Stimulated activated CD4-positive, alpha-beta T cell treated with anti-CD3 and anti-CD28 coated beads, TNF-alpha, amount 100 ng/mL, for 24 hours (primary cell): ENCODE measurements at places on chromosomes 6 and 20.

DNA sequence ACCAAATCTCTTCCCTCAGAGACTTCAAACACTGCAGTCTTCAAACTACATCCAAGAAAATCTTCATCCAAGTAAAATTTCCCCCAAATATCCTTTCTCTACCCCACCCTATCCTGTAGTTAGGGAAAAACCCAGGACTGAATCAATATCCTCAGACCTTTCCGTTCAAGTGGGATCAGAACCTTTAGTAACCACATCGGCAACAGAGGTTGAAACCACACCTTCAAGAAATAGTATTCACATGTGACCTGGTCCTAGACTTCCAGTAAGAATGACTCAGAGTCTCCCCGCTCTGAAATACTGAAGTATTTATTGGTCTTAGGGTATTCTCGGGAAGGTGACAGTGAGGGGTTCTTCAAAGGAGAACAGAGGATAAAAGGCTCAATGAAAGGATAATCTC is 8.7 kb downstream of the HLA-DPA1 start:
- no peak for DNase-seq

DNA sequence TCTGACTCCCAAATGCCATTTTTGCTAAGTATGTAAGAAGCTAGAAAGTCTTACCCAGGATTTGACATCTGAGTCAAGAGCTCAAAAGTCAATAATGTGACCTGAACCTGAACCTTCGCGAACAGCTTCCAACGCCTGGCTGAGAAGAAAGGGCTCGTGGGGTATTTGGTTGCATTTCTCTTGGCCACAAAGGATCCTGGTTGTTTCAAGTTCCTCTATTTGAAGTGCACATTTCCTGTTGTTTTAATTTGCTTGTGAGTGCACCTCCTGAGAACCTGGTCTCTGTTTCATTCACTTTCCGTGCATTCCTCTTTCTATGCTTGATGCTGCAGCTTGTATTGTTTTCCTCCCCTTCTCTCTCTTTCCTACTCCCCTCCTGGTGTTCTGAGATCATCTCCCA is 212.5 kb downstream of the FOXA2 start:
- DNase-seq: no peak

- DNase-seq: no peak
These were observed 17.9 kb upstream of the CHMP4B start for GRCh38 chr20:33793011-33793931.

DNA sequence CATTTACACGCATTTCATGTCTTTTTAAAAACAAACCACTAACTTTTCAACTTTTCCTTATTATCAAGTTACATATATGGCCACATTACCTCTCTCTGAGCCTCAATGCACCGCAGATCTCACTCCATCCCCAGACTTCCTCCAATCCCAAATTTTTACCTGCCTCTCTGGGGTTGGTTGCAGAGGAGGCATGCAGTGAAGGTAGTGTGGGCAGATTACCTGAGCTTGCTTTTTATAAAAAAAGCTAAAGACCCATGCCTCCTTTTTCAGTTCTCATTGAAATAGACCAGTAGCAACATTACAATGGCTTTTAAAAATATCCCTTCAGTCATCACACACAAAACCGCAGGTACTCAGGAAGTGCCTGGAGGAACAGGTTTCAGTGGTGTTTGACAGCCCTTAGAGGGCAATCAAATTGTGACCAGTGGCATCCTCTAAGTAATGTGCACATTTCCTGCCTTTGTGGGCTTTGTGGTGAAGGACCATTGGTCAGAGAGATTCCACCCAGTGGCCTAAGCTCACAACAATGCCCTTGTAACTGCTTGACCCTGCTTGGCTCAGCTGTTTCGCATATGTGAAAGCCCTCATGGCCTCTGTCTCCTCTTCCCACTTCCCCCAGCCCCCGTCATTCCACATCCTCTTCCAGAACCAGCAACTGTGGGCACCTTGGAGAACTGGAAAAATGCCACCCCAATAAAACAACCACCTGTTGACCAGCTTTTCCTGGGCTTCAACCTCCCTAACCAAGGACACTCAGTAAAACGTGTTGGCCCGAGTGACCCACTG is 30.2 kb upstream of the IL17A start:
- DNase-seq: no peak

- no peak for DNase-seq
These were observed 311.4 kb downstream of the KIF16B start for GRCh38 chr20:16261733-16262273.
